ENCODE measurements at places on chromosomes 13 and 19.

- DNase-seq: no peak
These were observed 60.5 kb upstream of the TPM4 start for GRCh38 chr19:16015805-16016173.

DNA sequence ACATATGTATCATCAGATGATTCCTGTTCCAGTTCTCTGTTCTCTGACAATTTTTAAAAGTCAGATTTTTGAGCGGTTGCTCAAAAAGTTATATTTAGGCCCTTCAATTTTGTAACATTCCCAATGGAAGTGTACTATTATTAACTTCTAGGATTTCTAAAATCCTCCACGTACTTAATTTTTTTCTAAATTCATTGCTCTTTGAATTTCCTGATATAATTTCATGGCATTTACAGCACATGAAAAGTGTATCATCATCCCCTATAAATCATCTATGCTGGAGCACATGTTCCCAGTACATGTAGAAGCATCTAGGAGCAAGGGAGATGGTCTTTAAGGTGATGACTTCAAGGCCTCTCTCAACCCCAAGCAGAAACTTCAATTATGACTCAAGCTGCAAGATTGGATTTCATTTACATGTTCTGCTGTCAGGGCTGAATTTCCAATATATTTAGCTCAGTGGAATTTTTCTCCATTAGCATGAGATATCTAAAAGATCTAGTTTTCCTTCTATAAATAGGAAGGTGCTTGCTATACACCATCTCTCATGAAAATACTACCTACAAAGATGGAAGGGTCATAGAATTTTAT, 392.8 kb upstream of the MIR17HG start:
- no peak for DNase-seq

DNA sequence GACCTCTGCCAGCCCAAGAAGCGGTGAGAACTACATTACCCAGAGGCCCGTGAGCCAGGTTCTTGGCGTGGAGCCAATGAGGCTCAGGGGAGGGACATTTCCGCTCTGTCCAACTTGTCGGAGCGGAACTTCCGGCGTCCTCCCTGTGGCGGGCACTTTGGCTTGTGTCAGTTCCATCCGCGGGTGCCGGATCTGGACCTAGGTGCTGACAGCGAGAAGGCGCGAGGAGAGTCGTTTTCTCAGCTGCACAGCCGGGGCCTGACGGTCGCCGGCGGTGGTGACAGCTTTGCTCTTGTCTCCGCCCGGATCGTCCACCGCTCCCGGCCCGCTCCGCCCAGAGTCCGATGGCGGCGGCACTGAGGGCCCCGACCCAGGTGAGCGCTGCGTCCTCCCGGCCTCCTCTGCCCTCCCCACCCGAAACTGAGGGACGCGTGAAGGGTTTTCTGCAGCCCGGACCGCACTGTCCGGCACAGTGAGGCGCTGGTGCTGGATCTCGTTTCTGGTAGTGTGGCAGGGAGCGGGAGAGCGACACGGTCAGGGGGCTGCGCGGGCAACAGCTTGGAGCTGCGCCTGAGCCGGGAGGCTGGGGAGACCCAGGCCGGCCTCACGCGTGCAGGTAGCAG, at the start of gene ZNF530:
ZNF530 (plus strand) TSS at position 125 of the 623 bp plus-strand sequence. CDS start 4,461 bp downstream, outside the sequence.
- DNase-seq: peak; percentile 87

GRCh38 chr19:49954933-49955332, 6.0 kb downstream of the SIGLEC11 start:
- no peak for DNase-seq

- DNase-seq: no peak
These were observed 8.2 kb upstream of the SUCLA2 start for GRCh38 chr13:48009284-48009683.

DNA sequence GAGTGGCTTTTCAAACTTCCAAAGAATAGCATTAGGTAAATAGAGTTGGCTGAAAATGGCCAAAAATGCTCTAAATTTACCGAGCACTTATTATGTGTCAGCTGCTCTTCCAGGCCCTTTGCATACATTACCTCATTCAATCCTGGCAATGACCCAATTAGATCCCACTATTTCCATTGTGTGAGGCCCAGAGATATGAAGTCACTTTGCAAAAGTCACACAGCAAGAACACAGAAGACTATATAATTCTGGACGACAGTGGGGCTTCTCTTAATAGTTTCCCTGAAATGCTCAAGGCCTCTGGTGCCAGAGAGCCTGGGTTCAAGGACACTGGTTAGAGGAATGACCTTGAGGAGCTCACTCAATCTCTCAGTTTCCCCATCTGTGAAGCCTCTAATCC, 146.8 kb downstream of the IER2 start:
- no peak for DNase-seq

- no peak for DNase-seq
These were observed 815.1 kb downstream of the DIAPH3 start for GRCh38 chr13:59348617-59349016.

GRCh38 chr19:9934132-9934950, 2.0 kb downstream of the OLFM2 start:
- DNase-seq: peak; percentile 82

DNA sequence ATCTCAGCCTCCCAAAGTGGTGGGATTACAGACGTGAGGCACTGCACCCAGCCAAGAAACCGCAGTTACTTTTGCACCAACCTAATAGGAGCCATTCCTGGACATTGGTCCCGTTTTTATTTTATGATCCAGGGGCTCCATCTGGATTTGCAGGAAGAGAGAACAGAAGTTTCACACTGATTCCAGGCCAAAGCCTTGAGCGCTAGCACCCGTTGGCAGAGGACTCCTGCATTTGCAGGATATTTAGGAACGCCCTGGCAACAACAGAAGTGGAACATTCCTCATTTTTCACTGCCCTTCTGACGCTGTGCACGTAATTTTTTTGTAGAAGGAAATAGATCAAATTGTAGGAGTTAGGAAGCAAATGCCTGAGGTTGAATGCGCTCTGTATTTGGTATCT, 11.7 kb upstream of the SULT2A1 start:
- no peak for DNase-seq

GRCh38 chr19:51476164-51476563, 2.2 kb upstream of the CEACAM18 start:
- DNase-seq: no peak

- DNase-seq: no peak
These were observed 150.7 kb upstream of the WASF3 start for GRCh38 chr13:26406791-26407190.

- no peak for DNase-seq
These were observed 55.7 kb downstream of the FAM216B start for GRCh38 chr13:42836930-42837690.

- DNase-seq: no peak
These were observed 1437.7 kb upstream of the PCDH9 start for GRCh38 chr13:68667863-68668262.

GRCh38 chr13:20565115-20565736, 1.7 kb upstream of the IFT88 start:
- DNase-seq: no peak

Measured in activated naive CD4-positive, alpha-beta T cell treated with anti-CD3 and anti-CD28 coated beads, Interleukin-2, amount 50 U/mL, for 16 hours (primary cell).